Transverse colon (tissue), 4 donors: ENCODE measurements at places on chromosomes 1 and 21. TPM values are rescaled to one million over a fixed set of nuclear protein-coding genes. Genes with fewer than 3 reads are reported as not detected.

GRCh38 chr1:32695098-32695904 lies 7.3 kb downstream of the SYNC start:
- peak; percentile 56 for DNase-seq
- H3K4me1 ChIP-seq: peaks cover 22% of the 10 kb centered on the region
- H3K27me3 ChIP-seq: no peaks in the 10 kb centered on the region
- no peaks in the 10 kb centered on the region for H3K36me3 ChIP-seq
- H3K4me3 ChIP-seq: no peak overlapping the region

DNA sequence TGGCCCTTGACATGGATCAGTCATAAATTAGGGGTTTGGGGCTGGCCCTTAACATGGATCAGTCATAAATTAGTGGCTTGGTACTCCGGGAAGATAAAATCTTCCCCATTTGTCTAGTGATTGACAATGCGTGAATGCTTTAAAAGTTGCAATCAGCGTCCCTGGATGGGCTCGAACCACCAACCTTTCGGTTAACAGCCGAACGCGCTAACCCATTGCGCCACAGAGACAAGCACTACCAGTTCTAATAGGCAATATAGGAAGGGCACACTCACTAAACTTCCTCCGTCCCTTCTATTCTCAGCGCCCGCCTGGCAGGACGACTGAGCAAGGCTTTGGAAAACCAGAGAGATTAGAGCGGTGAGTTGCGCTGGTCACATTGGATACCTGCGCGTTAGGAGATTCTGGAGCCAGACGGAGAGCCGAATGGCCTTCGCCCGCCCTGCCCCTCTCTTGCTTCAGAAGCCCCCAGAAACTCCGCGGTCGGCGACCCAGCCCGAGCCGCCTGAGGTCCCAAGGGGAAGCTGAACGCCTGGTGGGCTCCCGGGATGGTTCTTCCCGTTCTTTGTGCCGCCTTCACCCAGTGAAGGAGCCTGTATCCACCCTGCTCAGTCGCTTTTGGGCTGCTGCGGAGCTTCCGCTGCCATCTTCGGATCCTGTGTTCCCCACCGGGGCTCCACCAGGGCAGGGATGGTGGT lies 235.9 kb downstream of the FAM72C start:
- H3K27ac ChIP-seq: no peak overlapping the region
- H3K4me1 ChIP-seq: no peaks in the 10 kb centered on the region
- DNase-seq: no peak

DNA sequence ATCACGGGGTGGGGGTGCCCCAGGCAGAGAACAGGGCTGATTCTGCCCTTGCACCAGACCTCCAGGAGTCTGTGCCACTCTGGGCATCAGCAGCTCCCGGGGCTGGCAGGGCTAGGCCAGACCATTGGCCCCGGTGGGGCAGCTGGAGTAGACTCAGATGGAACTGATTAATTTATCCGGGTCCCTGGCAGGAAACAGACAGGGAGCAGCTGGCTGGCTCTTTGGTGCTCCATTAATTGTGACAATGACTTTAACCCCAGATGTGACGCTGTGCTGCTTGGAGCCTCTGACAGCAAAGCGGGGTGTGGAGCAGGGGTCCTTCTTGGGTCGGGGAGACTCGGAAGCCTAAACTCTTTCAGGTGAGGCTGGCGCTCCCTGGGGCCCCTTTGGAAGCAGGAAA lies 9.5 kb downstream of the EPHA8 start:
- no peaks in the 10 kb centered on the region for H3K36me3 ChIP-seq
- H3K27me3 ChIP-seq: peaks cover 31% of the 10 kb centered on the region
- no peak for DNase-seq
- H3K4me3 ChIP-seq: no peak overlapping the region

GRCh38 chr1:232662910-232663309 lies 33.0 kb upstream of the SIPA1L2 start:
- H3K36me3 ChIP-seq: no peaks in the 10 kb centered on the region
- no peak overlapping the region for H3K27ac ChIP-seq
- DNase-seq: no peak
- no peaks in the 10 kb centered on the region for H3K4me1 ChIP-seq
- no peaks in the 10 kb centered on the region for H3K27me3 ChIP-seq

Gene DMBX1
- not detected for total RNA-seq

- H3K27ac ChIP-seq: no peak overlapping the region
- H3K27me3 ChIP-seq: no peaks in the 10 kb centered on the region
Observed at GRCh38 chr1:212633161-212633560, 24.6 kb downstream of the ATF3 start.

DNA sequence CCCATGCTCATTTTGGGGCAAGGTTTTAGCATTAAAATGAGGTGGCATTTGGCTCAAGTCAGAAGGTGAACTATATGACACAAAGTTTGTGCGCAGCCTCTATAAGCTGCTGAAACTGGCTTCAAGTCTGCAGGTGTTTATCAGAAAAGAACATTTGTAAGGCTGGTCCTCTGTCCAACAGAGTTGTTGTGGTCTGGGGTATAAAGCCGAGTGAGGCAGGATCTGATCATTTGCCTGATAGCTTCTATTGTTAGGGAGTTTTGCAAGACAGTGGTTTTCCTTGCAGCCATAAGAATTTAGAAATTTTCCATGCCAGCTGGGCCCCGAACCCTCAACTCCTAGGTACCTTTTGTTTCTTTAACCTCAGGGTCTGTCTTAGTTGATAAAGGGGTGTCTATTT lies 130.8 kb downstream of the PGBD5 start:
- no peak overlapping the region for H3K4me3 ChIP-seq
- no peak for DNase-seq
- H3K4me1 ChIP-seq: peaks cover 5% of the 10 kb centered on the region
- no peak overlapping the region for H3K27ac ChIP-seq
- H3K27me3 ChIP-seq: peaks cover 6% of the 10 kb centered on the region
- H3K36me3 ChIP-seq: no peaks in the 10 kb centered on the region

Gene C1orf141
- total RNA-seq: not detected
